ENCODE measurements at places on chromosomes 6 and 20. TPM values are rescaled to one million over a fixed set of nuclear protein-coding genes. Genes with fewer than 3 reads are reported as not detected.

The FBXO5 gene
- 39.8 TPM for total RNA-seq

The HNF4A gene
- total RNA-seq = 58.0 TPM

The PDE7B gene
- total RNA-seq = 0.06 TPM

The HSD17B8 gene
- 6.3 TPM for total RNA-seq

The RBM38 gene
- total RNA-seq = 32.9 TPM

The OPRL1 gene
- 4.1 TPM for total RNA-seq

The SPDEF gene
- total RNA-seq = 1.1 TPM

GRCh38 chr6:133921249-133921859 is 31.7 kb upstream of the TBPL1 start:
- H3K27ac ChIP-seq = no peak overlapping the region
- DNase-seq = peak; percentile 94
- no peaks in the 10 kb centered on the region for H3K4me1 ChIP-seq
- no peak overlapping the region for H3K4me3 ChIP-seq
- no peaks in the 10 kb centered on the region for H3K27me3 ChIP-seq

- DNase-seq = no peak
- H3K27me3 ChIP-seq = no peaks in the 10 kb centered on the region
- no peak overlapping the region for H3K27ac ChIP-seq
- no peaks in the 10 kb centered on the region for H3K4me1 ChIP-seq
- H3K36me3 ChIP-seq = no peaks in the 10 kb centered on the region
Observed at GRCh38 chr6:91573826-91574416, 987.0 kb upstream of the MAP3K7 start.

GRCh38 chr20:14711652-14712051 is 374.2 kb upstream of the FLRT3 start:
- DNase-seq = no peak
- H3K4me1 ChIP-seq = peaks cover 4% of the 10 kb centered on the region
- no peaks in the 10 kb centered on the region for H3K27me3 ChIP-seq
- no peaks in the 10 kb centered on the region for H3K36me3 ChIP-seq
- no peak overlapping the region for H3K27ac ChIP-seq
- peak overlapping the region; percentile 38 for H3K4me3 ChIP-seq

DNA sequence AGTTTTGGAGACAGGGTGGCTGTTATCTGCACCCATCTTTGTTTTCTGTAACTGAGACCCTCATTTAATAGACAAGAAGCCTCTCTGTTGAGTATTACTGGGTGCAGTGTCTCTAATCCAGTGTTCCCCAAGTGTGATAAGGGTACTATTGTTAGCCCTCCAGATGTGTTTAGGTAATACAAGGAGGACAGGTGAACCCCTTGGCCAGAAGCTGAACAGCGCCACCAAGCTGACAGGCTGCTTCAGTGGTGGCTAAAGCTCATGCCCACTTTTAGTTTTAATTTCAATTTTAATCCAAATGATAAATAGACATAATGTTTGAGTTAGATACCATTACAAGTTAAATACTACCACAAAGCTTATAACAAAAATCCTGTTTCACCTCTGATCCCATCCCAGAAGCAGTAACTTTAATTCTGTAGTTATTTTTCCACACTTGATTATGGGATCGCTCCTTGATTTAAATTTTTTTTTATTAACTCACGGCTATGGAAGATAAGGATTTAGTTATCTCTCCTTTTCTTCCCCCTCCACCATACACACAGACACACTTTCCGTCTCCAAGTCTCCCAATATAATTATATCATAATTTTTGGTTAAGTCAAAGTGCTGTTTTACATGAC is 8.4 kb upstream of the STK35 start:
- DNase-seq = peak; percentile 82
- H3K36me3 ChIP-seq = no peaks in the 10 kb centered on the region
- no peaks in the 10 kb centered on the region for H3K27me3 ChIP-seq
- H3K4me1 ChIP-seq = peaks cover 9% of the 10 kb centered on the region
- H3K4me3 ChIP-seq = no peak overlapping the region

GRCh38 chr20:23193801-23194384 is 107.8 kb upstream of the CD93 start:
- no peak for DNase-seq
- H3K27me3 ChIP-seq = no peaks in the 10 kb centered on the region
- no peaks in the 10 kb centered on the region for H3K4me1 ChIP-seq
- no peak overlapping the region for H3K4me3 ChIP-seq

DNA sequence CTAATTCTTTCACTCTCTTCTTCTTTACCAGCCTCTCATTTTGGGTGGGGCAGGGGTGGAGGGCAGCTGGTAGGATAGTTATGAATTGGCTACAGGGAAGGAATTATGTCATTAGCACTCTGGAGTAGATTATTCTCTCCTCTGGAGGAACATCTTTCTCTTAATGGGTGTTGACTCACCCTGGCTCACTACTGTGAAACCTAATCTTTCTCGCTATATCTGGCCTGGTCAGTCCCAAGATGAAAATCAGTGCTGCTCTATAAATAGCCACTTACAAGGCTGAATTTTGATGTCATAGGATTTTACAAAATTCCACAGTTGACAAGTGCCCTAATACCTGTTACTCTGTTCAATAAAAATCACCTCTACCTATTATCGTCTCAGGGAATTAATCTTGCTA is 151.3 kb downstream of the COL9A1 start:
- H3K4me1 ChIP-seq = peaks cover 3% of the 10 kb centered on the region
- DNase-seq = no peak
- H3K4me3 ChIP-seq = no peak overlapping the region
- H3K27me3 ChIP-seq = no peaks in the 10 kb centered on the region

DNA sequence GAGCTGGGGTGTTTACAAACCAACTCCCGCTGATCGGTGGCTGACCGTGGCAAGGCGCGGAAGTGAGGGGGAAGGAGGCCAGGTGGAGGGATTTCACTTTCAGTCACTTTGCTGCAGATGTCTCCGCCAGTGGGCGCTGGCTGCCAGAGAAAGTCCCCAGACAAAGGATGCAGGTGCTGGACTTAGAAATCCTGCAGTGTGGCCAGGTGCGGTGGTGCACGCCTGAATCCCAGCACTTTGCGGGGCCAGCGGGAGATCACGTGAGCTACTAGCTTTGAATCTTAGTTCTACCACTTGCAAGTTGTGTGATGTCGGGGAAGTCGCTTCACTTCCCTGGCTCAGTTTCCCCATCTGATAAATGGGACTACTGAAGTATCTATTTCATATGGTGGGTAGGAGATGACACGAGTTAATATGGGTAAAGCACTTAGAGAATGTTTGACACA is 180.4 kb downstream of the ZNF217 start:
- no peak overlapping the region for H3K4me3 ChIP-seq
- H3K4me1 ChIP-seq = peaks cover under 1% of the 10 kb centered on the region
- H3K36me3 ChIP-seq = no peaks in the 10 kb centered on the region
- H3K27me3 ChIP-seq = no peaks in the 10 kb centered on the region
- DNase-seq = peak; percentile 96

GRCh38 chr20:62025832-62026563 is 39.7 kb downstream of the TAF4 start:
- H3K36me3 ChIP-seq = no peaks in the 10 kb centered on the region
- DNase-seq = no peak
- no peak overlapping the region for H3K4me3 ChIP-seq
- no peaks in the 10 kb centered on the region for H3K27me3 ChIP-seq
- peaks cover 4% of the 10 kb centered on the region for H3K4me1 ChIP-seq

DNA sequence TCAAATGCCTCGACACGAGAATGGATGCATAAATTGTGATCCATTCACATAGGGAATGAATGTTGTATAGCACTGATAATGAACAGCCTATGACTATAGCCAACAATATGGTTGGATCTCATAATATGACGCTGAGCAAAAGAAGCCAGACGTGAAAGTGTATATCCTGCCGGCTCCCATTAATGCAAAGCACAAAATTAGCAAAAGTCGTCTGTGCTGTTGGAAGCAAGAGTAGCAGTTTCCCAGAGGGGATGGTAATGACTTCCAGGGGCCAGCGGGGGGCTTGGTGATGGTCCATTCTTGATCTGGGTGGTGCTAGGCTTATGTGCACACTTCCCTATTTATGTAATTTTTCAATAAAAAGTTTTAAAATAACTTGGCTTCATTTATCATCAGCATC is 1.0 kb upstream of the TAGAP start:
- no peak overlapping the region for H3K4me3 ChIP-seq
- no peak for DNase-seq
- H3K27me3 ChIP-seq = no peaks in the 10 kb centered on the region

- H3K36me3 ChIP-seq = no peaks in the 10 kb centered on the region
- peak within 1 kb of the TSS; percentile 63 for H3K4me3 ChIP-seq
- DNase-seq = peak; percentile 82
- peaks cover 30% of the 10 kb centered on the region for H3K27me3 ChIP-seq
Observed at GRCh38 chr6:39791850-39792539, at the start of gene DAAM2. TSS of gene DAAM2 (plus strand) at chr6:39792376. CDS start at chr6:39856303, 63,927 bp downstream.

DNA sequence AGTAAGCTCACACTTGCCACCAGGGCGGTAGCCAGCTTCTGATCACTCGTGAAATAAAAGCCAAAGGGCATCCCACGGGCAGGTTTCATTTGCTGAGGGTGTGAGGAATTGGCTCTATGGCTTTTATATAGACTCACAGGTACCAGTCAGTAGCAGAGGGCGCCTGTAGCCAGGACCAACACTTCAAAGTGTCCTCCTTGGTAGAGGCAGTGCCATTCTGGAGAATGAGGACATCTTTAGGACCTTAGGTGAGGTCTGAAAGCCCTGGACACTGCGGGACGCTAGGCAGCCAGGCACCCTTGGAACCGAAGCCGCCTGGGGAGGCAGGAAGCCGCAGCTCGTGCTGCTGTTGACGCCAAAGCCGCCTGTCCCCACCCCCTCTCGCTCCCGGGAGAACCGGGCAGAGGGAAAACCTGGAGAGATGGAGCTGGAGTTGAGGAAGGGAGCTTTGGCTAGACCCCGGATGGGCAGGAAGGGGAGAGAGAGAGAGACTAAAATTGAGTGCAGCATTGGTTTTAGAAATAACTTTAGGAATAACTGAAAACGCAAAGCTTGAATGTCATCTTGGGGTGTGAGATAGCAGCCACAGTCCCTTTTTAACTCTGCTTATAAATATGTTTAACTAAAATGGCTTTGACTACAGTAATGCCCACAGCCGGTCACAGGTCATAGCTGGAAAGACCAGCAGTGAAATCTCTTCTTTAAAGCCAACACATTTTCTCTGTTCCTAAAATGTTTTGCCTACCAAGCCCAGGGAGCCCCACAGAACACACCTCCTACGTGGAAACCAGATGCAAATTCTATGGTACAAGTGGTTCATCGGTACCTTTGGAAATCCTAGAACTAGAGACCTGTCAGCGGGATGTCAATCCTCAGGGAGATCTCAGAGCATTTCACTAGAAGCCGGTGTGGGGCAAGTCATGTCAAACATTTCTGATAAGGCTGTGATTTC is 128.5 kb upstream of the CDYL start:
- H3K27ac ChIP-seq = no peak overlapping the region
- DNase-seq = peak; percentile 98
- peak overlapping the region; percentile 60 for H3K4me3 ChIP-seq
- no peaks in the 10 kb centered on the region for H3K27me3 ChIP-seq
- no peaks in the 10 kb centered on the region for H3K4me1 ChIP-seq
- H3K36me3 ChIP-seq = no peaks in the 10 kb centered on the region

DNA sequence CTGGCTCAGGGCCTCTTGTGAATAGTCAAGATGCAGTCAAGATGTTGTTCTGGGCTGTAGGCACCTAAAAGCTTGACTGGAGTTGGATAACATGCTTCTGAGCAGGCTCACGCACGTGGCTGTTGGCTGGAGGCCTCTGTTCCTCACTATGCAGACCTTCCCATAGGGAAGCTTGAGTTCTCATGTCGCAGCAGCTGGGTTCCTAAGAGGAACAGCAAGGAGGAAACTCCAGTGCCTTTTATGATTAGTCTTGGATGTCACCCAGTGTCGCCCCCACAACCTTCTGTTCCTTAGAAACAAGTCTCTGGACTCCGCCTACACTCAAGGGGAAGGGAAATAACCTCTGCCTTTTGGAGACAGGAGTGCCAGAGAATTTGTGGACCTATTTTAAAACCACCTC is 210.7 kb downstream of the BCAS1 start:
- no peaks in the 10 kb centered on the region for H3K36me3 ChIP-seq
- no peaks in the 10 kb centered on the region for H3K27me3 ChIP-seq
- DNase-seq = no peak
- no peak overlapping the region for H3K4me3 ChIP-seq

DNA sequence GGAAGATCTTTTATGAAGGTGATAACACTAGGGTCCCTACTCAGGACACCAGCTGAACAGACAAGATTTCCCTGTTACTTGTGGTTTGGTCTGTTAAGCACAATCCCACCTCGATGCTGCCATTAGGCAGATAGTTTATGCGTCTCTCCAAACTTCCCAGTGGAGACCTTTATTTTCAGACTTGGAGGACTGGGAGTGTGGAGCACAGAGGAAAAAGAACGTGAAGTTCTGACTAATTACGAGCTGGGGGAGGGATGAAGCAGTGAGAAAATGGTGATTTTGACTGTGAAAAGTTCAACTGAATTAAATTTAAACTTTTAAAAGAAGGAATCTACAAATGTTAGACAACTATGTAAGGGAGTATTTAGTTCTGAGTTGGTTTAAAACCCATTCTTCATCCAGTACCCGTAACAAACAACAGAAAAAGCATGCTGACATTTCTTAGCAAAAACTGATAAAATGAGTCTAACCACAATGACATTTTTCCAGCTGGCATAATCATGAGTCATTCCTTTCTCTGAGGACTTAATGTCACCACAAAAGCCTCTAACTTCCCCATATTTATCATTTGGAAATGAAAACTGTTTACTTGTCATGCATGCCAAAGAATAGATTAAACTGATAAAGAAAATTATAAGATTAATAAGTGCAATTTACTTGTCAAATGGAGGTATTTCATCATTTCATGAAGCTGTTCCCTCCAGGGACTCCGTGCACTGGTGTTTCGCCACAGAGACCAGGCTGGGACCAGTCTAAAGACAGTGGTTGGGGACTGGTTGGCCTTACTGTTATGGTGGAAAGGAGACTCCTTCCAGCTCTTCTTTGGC is 113.3 kb upstream of the SSTR4 start:
- no peaks in the 10 kb centered on the region for H3K36me3 ChIP-seq
- H3K4me1 ChIP-seq = no peaks in the 10 kb centered on the region
- no peak overlapping the region for H3K27ac ChIP-seq
- H3K27me3 ChIP-seq = no peaks in the 10 kb centered on the region
- DNase-seq = no peak

GRCh38 chr6:31228476-31228875 is 43.4 kb downstream of the HLA-C start:
- no peaks in the 10 kb centered on the region for H3K4me1 ChIP-seq
- no peaks in the 10 kb centered on the region for H3K36me3 ChIP-seq
- H3K4me3 ChIP-seq = no peak overlapping the region
- no peak for DNase-seq
- H3K27me3 ChIP-seq = no peaks in the 10 kb centered on the region

DNA sequence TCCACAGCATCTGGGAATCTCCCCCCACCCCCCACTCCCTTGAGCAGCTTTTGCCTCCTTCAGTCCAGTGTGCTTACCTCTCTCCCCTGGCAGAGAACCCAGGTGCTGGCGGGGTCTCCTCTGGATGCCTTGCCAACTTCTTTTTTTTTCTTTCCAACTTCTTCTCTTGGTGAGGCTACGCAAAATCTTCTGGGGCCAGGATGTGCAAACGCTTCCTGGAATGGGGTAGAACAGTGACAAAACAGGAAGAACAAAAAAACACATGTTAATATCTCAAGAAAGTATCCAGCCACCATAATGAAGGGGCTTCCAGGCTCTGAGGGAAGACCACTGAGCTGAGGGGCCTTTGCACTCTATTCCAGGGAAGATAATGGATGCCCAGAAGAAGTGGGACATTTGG is 53.9 kb upstream of the DDR1 start:
- no peak overlapping the region for H3K4me3 ChIP-seq
- peaks cover 4% of the 10 kb centered on the region for H3K4me1 ChIP-seq
- no peak for DNase-seq
- no peaks in the 10 kb centered on the region for H3K36me3 ChIP-seq

GRCh38 chr6:42424906-42425474 is 26.7 kb downstream of the TRERF1 start:
- no peak overlapping the region for H3K27ac ChIP-seq
- no peak for DNase-seq
